Stimulated activated CD8-positive, alpha-beta memory T cell treated with anti-CD3 and anti-CD28 coated beads, Interleukin-2, amount 100 ng/mL, for 1 hour (primary cell): ENCODE measurements at places on chromosomes 12 and 14.
A peak's percentile ranks its signal among the peaks of the same experiment; 100 is the strongest.

GRCh38 chr12:93883436-93884154 is 206.4 kb downstream of the CRADD start:
- DNase-seq = no peak

DNA sequence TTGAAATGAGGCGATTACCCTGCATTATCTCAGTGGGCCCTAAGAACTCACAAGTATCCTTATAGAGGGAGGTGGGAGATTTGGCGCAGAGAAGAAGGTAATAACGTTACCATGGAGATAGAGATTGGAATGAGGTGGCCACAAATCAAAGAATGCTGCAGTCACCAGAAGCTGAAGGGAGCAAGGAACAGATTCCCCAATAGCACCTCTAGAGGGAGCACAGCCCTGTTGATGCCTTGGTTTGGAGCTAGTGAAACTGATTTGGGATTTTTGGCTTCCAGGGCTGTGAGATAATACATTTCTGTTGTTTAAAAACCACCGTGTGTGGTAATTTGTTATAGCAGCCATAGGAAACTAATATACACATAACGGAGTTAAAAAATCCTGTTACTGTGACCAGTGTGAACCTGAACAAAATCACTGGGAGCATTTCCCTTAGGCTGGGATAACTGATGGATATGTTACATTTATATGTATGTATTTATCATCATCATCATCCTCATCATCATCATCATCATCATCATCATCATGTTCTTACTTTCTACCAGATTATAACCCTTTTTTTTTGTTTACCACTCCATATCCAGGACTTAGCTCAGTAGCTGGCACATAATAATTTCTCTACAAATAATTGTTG is 100.3 kb downstream of the LIN7A start:
- no peak for DNase-seq

- no peak for DNase-seq
These were observed 3.5 kb downstream of the ZBTB25 start for GRCh38 chr14:64500088-64500487.

DNA sequence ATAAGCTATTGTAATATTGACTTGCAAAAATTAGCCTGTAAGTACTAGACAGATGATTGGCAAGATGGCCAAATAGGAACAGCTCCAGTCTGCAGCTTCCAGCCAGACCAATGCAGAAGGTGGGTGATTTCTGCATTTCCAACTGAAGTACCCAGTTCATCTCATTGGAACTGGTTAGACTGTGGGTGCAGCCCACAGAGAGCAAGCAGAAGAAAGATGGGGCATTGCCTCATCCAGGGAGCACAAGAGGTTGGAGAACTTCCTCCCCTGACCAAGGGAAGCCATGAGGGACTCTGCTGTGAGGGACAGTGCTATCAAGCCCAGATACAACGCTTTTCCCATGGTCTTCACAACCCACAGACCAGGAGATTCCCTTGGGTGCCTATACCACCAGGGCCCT is 16.0 kb upstream of the SPATA7 start:
- DNase-seq = no peak

GRCh38 chr12:53320352-53321195 is 836 bp downstream of the AAAS start:
- DNase-seq = no peak

- DNase-seq = peak; percentile 4
These were observed 568.3 kb downstream of the TMEM121 start for GRCh38 chr14:106094654-106095189.

- DNase-seq = no peak
These were observed 36.4 kb downstream of the EPS8 start for GRCh38 chr12:15752785-15753184.

- DNase-seq = no peak
These were observed 56.4 kb upstream of the GRIP1 start for GRCh38 chr12:66735275-66735674.

DNA sequence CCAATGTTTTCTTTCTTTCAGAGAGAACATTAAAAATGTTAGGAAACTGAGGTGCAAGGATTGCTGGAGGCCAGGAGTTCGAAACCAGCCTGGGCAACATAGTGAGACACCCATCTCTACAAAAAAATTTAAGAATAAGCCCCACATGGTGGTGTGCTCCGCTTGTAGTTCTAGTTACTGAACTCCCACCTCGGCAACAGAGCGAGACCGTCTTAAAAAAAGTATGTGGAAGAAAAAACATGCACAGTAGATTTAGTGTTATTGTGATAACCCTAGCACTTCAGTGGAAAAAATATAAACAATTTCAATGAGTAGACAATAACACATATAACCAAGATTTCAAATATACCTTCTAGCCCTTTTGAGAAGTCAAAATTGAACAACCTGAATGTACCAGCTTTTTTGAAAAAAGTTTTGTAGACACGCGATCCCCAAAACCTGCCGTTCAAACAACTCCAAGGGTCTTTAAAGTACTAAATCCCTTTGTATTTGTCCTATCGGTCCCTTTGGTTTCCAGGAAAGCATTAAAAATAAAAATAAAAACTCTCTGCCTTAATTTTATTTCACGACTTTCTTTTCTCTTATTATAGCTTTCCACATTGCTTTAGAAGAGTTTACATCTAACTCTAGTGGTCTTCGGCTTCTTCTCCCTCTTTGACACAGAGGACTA is 1.0 kb upstream of the ANO6 start:
- no peak for DNase-seq

- DNase-seq = no peak
These were observed 51.8 kb downstream of the ZNF664 start for GRCh38 chr12:124024776-124025175.

- no peak for DNase-seq
These were observed 1.5 kb downstream of the TSHR start for GRCh38 chr14:80956922-80957321.

GRCh38 chr12:3014641-3015040 is 55.4 kb downstream of the TEAD4 start:
- DNase-seq = no peak

DNA sequence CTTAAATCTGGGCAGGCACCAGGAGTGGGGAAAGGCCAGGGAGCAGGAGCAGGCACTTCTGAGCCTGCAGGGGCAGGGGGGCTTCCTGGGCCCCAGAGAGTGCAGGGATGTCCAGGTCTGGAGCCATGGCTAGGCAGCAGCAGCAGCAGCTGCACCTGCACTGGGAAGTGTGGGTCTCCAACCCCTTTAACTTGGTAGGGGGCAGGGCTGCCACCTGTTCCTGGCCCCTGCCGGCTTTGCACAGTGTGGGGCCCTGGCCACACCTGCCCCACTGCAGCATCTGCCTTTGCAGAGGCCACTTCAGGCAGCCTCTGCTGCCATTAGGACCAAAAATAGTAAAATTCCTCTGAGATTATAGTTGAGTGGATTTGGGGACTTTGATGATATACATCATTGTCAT is 138.5 kb downstream of the SLC16A7 start:
- no peak for DNase-seq

- DNase-seq = no peak
These were observed 3.4 kb downstream of the BMP4 start for GRCh38 chr14:53953002-53953827.

DNA sequence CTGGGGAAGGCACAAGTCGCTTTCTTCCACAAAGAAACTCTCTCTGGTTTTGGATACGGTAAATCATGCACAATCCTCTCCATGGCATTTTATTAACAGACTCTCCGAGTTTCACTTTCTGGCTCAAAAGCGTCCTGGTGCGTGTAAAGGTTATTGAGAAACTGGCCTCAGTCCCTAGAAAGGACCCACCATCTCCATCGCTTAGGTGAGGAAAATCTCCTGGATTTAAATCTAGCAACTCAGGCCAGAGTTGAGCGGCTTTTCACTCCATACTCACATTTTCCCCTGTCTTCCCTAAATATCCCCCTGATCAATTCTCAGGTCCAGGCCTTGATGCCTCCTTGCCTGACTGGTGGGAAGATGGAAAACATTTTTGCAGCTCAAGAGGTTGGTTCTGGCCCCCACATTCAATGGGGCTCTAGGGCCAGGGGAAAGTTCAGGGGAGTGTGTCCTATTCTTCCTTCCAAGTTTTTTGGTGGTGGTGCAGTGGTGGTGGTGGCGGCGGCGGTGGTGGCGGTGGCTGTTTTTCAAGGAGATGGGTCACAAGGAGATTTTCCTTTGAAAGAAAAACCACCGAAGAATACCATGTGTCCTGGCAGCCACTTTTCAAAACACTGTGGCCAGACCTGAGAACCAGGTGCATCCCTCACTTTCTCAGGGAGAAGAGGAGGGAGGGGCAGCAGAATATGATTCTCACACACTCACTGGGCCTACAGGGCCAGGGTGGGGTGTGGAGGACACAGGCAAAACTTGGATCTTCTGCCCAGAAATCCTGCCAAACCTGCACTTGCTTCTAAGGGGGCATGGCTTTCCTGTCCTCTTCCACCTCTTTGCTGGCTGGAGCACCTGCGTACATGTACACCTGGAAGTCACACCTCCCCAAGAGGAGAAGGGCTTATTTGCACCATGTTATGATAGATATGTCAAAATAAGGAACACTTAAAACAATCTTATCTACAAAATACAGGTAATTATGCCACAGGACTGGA is 46.7 kb upstream of the PNMA1 start:
- DNase-seq = no peak

DNA sequence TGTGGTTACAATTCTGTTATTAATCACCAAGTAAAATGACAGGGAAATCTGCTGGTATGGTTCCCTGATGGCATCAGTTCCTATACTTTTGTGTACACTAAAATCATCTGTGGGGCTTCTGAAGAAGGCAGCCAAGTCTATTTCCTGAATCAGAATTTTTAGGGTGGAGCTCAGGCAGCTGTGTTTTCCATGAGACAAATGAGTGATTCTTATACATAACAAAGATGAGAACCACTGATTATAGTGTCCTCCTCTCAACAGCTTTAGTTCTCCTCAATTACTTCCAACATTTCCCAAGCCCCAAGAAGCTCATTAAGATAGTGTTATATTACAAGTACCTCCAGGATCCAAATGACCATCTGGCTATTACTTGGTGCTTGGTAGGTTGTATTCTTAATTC is 64.5 kb upstream of the USP44 start:
- no peak for DNase-seq

- DNase-seq = no peak
These were observed 19.3 kb upstream of the BICD1 start for GRCh38 chr12:32087306-32087705.

- DNase-seq = no peak
These were observed 79.3 kb downstream of the ARF6 start for GRCh38 chr14:49972131-49972671.

GRCh38 chr14:64723691-64724577 is 19.7 kb downstream of the PLEKHG3 start:
- DNase-seq = no peak

- no peak for DNase-seq
These were observed 23.4 kb downstream of the TSPAN8 start for GRCh38 chr12:71134405-71134804.

DNA sequence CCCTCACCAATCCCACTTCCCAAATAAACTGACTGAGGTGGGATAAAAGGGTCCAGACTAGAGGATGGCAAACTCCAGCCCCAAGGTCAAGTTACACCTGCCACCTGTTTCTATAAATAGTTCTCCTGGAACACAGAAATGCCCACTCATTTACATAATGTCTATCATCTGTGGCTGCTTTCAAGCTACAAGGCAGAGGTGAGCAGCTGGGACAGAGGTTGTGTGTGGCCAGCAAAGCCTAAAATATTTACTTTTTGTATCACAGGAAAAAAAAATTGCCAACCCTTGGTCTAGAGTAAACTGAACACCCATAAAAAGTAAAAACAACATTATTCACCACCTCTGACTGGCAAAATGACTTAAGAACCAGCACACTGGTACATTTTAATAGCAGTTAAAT is 269.4 kb downstream of the RGS6 start:
- no peak for DNase-seq

- DNase-seq = no peak
These were observed 404.7 kb downstream of the APAF1 start for GRCh38 chr12:99049774-99050173.

DNA sequence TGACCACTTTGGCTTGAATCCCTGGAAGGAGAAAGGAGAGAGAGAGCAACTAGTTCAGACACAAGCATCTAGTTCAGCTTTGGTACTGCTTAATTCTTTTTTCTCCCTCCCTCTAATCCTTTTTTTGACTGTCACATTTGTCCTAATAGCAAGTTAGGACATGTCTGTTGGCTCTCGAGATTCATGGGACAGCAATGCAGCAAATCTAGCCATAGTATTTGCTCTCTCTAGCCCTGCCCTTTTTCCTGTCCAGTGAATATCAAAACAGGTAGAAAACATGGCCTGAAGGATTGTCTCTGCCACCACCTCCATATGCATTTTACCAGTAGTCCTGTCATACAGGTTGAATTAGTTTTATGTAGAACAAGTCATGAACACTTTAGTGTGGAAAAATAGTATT is 116.4 kb downstream of the PTPRB start:
- no peak for DNase-seq

DNA sequence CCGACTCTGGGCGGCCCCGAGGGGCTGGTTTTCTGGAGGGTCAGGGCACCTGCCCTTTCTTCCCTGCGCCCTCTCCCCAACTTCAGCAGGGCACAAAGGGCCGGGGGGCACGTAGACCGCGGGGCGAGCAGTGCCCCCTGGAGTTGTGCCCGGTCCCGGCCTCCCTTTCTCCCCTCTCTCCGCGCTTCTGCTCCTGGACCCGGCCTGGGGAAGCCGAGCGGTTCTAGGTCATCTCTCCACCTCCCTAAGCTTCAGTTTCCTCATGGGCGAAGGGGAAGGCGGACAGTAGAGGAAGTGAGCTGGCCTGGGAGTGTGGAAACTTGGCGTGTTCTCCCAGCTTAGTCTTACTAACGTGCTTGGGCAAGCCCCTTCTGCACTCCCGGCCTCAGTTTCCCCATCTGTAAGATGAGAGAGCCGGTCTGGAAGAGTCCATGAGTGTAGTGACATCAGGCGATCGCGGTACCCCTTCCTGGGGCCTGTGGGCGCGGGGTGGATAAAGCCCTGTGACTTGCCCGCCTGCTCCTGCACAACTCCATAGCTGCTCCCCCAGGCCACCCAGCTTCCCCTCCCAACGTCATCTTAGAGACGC is 158.6 kb upstream of the PARP11 start:
- no peak for DNase-seq

DNA sequence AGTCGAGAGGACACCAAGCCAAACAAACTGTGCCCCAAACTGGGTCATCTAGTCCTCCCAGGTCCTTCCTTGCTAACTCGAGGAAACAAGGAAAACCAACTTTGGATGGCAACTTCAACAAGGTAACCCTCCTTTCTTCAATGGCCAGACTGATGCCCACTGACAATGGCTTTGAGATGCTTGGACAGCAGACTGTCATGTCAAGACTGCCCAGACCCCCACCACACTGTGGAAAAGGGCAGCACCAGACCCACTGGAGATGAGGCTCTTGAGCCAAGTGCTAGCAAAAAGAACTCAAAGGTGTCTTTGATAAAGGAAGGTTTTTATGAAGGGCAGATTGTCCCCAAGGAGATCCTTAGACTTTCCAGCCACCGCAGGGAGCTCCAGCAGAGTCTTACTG is 9.0 kb upstream of the CDH24 start:
- no peak for DNase-seq

DNA sequence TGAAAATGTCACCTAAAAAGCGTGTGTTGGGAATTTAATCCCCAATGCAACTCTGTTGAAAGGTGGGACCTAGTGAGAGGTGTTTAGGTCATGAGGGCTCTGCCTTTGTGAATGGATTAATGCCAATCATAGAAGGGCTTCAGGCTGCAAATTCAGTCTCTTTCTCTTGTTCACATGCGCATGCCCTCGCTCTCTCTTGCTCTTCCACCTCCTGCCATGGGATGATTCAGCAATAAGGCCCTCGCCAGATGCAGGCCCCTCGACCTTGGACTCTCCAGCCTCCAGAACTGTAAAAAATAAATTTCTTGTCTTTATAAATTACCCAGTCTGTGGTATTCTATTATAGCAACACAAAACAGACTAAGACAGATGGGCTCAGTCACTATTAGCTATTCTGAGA is 55.4 kb downstream of the PLXNC1 start:
- no peak for DNase-seq

GRCh38 chr12:54700301-54700700 is 52.1 kb upstream of the DCD start:
- DNase-seq = no peak
